Frontal cortex (tissue), 4 donors: ENCODE measurements at places on chromosomes 16 and 17. TPM values are rescaled to one million over a fixed set of nuclear protein-coding genes. Genes with fewer than 3 reads are reported as not detected.

DNA sequence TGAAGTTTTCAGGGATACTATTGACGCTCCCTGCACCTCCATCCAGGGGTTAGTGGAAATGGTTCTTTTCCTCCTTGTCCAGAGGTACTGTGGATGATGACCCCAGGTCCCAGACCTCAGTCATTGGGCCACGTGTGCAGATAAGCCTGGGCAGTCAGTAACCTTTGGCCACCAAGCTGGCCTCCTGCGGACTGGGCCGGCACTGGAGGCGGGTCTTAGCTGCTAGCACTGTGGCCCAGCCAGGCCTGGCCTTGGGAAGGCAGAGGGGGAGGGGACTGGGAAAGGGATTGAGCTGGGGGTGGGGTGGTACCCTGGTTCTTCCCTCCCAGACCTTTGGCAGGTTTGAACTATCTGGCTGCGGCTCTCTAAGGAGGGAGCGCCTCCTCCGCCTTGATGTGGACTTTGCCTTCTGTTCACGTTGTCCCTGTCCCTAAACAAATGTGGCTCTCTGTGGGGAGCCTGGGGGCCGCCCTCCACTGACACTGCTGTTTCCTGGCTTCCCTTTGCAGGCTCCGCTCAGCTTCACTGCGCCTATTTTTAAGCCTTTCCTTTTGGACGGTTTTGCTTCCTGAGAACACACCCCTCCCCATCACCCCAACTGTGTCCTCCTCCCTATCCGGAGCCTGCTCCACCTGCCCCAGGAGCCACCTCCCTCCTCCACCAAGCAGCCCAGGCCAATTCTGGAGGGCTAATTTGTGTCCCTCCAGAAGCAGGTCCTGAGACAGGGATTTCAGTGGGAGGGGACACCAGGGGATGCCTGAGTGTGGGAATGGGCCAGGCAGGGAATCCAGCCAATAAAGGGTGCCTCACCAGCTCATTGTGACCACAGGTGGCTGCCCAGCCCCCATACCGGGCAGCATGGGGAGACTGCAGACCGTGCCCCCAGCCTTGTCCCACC lies 251.9 kb downstream of the SEC14L1 start:
- no peak for DNase-seq

GRCh38 chr16:56600398-56600999 lies 7.9 kb upstream of the MT2A start:
- no peak for DNase-seq

DNA sequence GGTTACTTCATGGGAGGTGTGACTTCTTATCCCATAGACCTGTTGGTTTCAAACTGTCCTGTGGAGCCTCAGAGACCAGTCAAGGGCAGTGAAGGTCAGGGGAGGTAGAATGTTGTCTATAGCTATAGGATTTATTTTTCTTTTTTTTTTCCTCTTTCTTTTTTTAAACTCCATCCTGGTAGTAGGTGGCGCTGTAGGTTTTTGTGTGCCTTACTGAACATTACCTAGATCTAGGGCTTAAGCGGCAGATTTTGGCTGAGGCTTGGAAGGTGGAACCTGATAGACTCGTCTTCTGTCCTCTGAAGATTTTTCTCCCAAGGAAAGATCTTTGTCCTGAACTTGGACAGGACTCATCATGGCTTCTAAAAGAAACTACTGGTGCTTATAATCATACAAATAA lies 8.2 kb upstream of the LASP1NB start:
- no peak for DNase-seq

DNA sequence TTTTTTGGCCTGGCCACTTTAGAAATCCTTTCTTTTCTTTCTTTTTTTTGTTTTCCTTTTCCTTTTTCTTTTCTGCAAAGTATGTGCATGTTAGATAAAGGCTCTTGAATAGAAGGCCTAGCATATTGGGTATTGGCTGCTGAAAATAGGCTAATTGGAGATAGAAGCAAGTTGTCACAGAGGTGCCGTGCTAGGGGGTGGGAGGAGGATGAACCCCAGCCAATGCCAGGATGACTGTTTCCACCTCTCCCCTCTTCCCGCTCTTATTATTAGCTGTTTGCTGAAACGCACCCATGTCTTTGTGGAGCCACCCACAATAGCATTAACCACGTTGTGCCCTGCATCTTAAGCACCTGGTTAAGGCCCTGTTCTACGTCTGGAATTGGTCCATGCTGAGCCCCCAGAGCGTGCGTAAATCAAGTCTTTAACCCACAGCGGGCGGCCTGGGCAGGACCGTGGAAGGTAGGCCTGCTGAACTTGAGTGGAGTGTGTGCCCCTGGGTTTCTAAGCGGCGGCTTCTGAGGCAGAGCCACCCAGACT lies 123.6 kb downstream of the MSI2 start:
- no peak for DNase-seq

- DNase-seq: no peak
Measured at GRCh38 chr16:74651841-74652240, 14.8 kb downstream of the RFWD3 start.

The ASIC2 gene
- 28.9 TPM for total RNA-seq

The CBX2 gene
- 6.1 TPM for total RNA-seq
